Lung microvascular endothelial cell (primary cell): ENCODE measurements at places on chromosomes 16 and 17. TPM values are rescaled to one million over a fixed set of nuclear protein-coding genes. Genes with fewer than 3 reads are reported as not detected.
A peak's percentile ranks its signal among the peaks of the same experiment; 100 is the strongest.

DNA sequence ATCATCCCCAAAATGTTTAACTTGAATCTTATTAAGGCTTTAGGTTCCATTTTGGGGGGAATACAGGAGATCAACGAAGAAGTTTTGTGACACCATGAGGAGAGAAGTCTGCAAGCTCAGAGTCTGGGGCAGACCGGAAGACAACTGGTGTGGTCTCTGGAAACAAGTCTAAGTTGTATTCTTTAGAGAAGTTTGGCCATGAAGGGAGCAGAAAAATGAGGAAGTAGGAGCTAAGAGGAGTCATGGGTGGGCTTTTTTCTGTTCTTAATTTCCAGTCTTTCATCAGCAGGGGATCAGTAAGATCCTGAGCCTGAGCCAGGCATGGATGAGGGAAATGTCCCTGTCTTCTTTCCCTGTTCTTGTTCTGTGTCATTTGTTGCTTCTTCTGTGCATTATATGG lies 35.8 kb upstream of the NF1 start:
- no peak for DNase-seq

- DNase-seq, result no peak
Observed at GRCh38 chr16:66207139-66207882, 159.2 kb upstream of the CDH5 start.

DNA sequence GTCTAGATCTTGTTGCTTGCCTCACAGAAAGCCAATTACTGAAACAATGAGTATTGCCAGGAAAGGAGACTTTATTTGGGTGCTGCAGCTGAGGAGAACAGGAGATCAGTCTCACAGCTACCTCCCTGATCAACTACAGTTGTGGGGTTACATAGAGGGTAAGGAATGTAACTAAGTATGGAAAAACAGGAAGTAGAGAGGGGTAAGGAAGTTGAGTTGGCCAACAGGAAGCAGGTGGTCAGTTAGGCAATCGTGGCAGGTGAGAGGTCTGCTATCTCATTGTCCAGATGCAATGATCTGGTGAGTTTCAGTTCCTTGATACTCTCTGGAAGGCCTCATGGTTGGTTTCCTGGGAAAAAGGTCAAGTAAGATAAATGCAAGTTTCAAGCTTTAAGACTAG lies 333.1 kb upstream of the GOT2 start:
- DNase-seq, result peak; percentile 41

The NTN1 gene
- 0.40 and 0.65 TPM in 2 replicates for total RNA-seq

DNA sequence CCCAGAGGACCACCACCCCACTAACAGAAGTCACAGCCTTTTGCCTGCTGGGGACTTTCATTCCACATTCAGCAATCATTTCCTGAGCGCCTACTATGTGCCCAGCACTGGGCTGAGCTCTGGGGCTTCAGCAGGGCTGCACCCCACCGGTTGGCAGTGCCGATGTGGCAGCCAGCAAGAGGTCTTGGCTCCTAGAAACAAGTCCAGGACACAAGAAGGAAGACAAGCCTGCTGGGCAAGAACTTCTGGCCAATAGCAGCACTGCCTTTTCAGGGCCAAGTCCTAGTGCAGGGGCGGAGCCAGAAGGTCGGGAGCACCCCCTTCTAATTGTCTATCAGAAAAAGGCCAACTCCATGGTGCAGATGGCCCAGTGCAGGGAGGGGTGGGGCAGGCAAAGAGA lies 13.0 kb upstream of the HOXB9 start:
- no peak for DNase-seq

DNA sequence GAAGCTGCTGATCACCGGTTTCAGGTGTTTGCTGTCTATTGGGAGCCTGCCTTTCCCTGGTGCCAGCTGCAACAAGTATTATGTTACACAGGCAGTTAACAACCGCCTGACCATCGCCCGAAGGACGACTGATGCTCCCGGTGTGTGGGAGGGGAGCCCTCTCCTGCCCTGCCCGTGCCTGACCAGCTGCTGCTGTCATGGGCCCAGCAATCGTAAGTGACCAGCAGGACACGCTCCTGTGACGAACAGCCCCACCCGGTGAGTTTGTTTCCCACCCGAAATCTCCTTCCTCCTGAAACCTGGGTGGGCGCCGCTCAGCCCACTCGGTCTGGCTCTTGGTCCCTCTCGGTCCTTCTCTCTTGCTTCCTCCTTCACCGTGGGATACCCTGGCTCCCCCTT lies 17.9 kb upstream of the UBE2I start:
- no peak for DNase-seq

DNA sequence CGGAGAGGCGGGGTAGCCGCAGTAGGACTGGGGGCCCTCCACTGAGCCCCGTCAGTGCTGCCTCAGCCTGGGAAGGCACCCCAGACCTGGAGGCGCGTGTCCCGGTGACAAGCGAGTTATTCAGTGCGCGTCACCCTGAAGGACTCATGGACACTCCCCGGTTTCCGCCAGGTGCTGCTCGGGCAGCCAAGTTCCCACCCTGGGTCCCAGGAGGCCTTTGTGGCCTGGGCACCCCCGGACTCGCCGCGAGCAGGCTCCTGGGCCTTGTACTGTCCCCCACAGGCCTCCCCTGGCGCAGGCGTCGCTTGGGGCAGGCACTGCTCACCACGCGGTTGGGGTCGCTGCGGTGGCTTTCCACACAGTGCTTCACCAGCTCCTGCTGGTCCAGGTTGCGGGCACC lies 7.6 kb downstream of the RNF166 start:
- DNase-seq, result no peak

The WFIKKN1 gene
- under 0.01 and 0.20 TPM in 2 replicates for total RNA-seq

DNA sequence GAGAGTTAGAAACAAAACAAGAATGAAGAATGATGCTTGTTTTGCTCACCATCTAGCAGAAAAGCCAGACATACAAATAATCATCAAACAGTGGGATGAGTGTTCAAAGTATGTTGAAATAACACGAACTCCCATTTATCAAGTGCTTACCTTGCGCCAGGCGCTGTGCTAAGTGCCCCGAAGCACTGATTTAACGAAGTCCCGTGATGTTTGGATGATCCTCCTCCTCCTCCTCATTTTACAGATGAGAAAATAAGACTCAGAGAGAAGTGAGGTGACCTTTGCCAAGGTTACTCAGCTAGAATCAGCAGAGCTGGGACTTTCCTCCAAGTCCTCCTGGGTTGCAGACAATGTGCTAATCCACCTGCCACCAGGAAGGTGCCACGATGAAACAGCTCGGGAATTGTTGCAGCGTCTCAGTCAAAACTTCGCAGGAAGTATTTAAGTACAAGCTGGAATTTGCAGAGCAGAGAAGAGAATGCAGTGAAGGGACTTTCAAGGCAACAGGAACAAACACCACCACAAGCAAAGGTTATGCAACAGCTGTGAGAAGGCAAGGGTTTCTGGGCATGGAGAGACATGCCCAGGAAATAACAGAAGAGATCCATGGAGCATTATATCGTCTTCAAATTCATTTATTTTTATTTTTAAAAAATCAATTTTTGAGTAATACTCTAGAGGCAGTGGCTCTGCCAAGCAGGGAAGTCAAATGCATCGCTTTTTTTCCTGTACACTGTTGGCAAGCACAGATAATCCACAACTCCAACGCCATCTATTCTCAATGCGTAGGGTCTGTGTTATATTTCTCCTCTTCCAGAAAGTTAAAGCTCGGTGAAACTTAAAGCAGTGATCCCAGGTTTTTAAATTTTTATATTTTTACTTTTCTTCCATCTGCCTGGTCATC lies 11.1 kb downstream of the PRCD start:
- peak; percentile 49 for DNase-seq

- DNase-seq, result no peak
Observed at GRCh38 chr17:63989622-63990345, 8.4 kb upstream of the PRR29 start.

DNA sequence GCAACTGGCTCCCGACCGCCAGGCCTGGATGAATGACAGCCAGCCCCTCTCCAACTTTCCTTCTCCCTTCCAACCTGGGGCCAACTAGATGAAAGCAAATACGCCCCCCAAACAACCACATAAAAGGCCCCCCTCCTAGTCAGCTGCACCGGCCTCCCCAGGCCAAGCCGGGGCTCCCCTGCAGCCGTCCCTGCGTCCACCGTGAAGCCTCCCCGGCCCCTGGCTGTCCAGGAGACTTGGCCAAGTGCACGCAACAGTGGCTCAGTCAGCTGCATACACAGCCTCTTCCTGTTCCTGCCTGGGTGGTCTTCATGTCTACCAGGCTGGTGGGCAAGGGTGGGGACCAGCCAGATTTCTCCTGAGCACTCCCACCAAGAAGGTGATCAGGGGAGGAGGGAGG lies 16.0 kb downstream of the DNAH17 start:
- no peak for DNase-seq

DNA sequence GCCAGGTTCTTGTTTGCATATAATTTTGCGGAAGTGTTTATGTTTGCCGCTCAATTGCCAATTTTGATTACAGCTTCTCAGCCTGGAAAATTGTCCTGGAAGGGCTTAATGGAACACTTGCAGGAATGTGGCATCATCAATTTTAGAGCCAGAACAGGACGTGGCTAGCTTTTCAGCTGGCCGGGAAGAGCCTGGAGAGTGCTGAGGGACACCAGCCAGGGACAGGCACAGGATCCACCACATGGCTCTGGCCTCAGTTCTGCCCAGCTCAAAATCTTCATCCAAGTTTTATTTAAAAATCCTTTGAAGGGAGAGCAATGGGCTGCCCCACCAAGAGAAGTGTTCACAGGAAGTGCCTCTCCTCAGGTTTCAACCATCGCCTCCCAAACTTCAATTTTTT lies 287.2 kb upstream of the HSBP1 start:
- DNase-seq, result no peak

- DNase-seq, result peak; percentile 29
Observed at GRCh38 chr16:22933173-22933572, 119.2 kb downstream of the HS3ST2 start.

The SDK2 gene
- total RNA-seq, result not detected in 2 replicates

DNA sequence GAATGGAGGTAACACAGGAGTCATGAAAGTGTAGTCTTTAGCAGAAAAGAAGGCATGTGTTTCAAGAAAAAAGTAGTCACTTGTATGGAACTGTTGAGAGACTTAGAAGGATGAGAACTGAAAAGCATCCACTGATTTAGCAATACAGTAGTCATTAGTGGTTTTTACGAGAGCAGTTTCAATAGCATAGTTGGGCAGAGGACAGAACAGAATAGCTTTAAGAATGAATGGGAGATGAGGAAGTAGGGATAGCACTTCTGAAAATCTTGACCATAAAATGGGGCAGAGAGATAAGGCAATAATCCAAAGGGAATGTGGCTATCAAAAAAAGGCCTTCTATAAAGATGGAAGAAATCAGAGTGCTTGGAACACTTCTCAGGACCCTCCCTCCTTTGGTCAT lies 64.8 kb upstream of the C17orf78 start:
- no peak for DNase-seq

DNA sequence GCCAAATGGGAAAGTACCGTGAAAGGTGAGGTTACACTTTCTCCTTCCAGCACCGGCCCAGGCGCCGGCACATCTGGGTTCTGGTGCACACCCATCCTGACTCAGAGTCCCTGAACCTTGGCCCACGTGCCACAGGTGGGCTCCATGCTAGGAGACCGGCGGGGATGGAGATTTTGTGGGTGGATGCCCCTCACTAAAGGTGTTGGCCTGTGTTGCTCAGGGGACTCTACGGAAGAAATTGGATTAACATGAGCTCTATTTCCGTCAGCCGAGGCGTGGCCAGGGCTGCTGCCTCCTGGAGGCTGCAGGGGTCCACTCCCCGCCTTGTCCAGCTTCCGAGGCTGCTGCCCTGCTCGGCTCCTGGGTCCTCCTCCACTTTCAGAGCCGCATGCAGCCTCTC lies 30.8 kb downstream of the FBXO31 start:
- DNase-seq, result no peak

GRCh38 chr16:87601401-87601981 lies 817 bp upstream of the JPH3 start:
- DNase-seq, result no peak

- no peak for DNase-seq
Observed at GRCh38 chr17:13372432-13372831, 229.3 kb downstream of the HS3ST3A1 start.

The CRYBA1 gene
- total RNA-seq, result not detected in 2 replicates

The CRHR1 gene
- not detected in 2 replicates for total RNA-seq

DNA sequence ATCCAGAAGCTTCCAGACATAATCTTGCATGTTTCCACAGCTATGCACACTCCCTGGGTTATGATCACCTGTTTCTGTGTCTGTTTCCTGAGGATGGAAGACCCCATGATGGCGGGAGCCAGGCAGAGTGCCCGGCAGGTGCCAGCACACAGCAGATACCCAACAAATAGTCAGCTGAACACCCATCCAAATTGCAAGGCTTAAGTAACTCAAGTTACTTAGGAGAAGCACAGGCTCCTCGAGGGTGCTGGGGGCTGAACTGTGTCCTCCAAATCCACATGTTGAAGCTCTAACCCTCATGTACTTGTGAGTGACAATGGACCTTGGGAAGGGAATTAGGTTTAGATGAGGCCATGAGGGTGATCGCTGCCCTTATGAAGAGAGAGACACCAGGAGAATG lies 79.5 kb upstream of the DOC2B start:
- DNase-seq, result no peak

The PYDC1 gene
- total RNA-seq, result not detected in 2 replicates

GRCh38 chr16:84973776-84974523 lies 37.4 kb downstream of the ZDHHC7 start:
- no peak for DNase-seq

- DNase-seq, result no peak
Observed at GRCh38 chr17:40480501-40481003, 20.9 kb downstream of the TNS4 start.
